ENCODE measurements at places on chromosomes 11 and 22.

DNA sequence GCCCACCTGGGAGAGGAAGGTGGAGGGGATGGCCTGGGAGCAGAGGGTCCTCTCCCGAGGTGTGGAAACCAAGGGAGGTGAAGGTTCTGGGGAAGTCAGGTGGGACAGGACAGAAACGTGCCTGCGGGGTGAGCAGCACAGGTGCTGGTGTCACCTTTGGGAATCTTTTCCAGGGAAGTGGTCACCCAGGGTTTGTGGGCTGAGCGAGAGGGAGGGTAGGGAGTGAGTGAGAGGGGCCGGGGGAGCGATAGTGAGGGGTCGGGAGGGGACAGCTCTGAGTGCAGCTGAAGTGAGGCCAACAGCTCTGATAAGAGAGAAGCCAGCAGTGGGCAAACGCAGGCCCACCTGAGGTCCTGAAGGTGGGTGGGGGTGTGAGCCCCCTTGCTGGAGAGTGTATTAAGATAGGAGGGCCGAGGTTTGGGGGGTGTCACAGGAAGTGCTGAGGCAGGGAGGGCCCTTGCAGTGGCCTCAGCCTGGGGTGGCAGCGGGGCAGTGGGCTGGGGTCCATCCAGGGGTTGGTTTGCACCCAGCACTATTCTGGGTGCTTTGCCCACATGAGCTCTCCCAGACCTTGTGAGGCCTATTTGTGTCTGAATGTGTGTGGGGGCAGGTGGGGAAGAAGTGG is 1.6 kb upstream of the SHANK3 start:
- no peak for DNase-seq

GRCh38 chr11:36390963-36391471 is 94.9 kb downstream of the PRR5L start:
- no peak for DNase-seq

DNA sequence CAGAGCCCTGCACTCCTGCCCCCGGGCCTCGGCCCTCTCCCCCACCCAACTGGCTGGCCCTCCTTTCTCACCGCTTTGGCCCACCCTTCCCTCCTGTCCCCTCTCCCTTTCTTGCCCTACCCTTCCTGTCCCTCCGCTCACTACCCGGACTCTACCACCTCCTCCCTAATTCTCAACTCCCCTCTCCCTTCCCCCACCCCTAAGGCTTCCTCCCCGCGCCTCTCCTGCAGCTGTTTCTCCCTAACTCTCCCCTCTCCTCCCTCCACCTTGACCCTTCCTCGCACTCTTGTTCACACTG is 421 bp downstream of the SLC15A3 start:
- DNase-seq = no peak

- DNase-seq = peak; percentile 51
Observed at GRCh38 chr11:34331329-34331728, 26.5 kb downstream of the ABTB2 start.

- no peak for DNase-seq
Observed at GRCh38 chr11:61551634-61552033, 29.2 kb downstream of the SYT7 start.

DNA sequence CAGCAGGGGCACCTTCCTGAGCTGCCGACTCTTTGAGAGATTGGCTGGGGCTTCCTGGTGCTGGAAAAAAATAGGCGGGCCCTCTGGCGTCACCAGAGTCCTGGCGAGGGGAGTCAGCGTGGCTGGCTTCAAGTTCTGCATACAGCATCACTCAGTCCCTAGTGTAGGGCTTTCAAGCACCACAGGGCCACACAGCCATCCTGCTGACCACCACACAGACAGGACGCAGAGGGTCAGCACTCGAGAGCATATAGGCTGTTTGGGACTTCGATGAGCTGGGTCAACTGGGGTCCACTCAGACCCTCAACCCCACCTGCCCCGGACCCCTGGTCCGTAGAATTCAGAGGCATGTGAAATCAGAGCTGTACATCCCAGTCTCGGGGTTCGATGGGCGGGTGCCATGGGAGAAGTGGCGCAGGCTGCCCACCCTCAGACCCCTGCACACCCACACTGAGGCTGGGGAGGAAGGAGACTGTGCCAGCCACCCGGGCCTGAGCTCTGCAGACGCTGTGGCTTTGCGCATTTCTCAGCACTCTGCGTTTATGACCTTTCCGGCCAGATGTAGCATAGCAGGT is 1131.9 kb downstream of the BRD1 start:
- DNase-seq = no peak

DNA sequence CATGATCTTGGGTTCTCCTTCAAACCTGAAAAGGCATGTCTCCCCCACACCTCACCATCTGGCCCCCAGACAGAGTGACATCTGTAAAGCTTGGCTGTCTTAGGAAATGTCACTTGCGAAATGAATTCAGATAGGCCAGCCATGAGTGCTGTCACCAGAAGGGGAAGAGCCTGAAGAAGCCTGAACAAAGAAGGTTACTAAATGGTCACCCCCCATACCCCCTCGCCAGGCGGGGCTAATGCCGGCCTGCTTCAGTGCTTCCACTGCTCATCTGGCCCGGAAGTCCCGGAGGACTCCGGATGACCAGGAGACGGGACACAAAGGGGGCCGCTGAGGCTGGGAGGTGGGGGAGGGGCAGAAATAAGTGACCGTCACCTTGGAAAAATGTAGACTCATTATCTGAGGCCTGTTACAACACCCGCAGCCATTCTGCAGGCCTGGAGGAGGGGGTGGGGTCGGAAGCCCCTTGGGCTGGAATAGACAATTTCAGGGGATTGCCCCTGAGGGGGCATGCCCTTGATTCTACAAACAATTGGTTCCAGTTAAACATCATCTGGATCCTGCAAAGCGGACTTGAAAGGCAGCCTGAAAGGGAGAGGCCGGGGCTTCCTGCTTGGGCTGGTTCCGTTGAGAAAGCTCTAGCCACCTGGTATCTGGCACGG is 43.2 kb downstream of the NAT10 start:
- no peak for DNase-seq

GRCh38 chr11:8757533-8757932 is 74.9 kb downstream of the RPL27A start:
- DNase-seq = no peak

DNA sequence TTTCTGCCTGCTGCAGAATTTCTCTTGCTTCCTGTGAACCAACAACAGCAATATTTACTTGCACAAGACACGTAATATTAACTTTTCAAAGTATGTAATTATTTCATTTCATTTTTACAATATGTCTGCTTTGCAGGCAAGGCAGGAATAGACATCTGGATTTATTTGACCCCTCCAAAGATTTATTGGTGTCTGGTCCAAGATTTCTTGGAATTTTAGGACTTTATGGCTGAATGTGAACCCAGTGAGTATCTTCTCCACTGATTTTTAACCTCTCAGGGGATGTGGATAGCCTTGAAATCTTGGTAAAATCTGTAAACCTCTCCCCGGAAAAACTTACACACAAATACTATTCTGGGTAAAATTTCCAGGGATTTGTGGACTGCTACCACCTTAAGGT is 61.5 kb downstream of the PKNOX2 start:
- DNase-seq = no peak

DNA sequence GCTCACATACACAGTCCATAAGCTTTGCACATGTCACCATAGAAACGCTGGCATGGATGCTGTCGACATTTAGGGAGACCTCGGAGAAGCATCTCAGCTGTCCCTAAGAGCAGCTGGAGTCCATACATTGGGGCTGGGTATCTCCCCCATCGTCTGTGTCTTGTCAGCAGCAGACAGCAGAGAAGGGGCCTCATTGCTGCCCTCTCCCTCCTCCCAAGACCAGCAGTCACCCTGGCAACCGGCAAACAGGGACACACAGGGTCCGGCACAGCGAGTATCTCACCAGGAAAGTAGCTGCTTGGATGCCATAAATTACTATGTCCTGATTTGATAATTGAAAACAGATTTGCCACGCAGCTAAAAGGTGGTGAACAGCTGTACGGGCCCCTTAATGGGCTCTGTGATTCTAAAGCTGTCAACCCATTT is 84.4 kb downstream of the CD44 start:
- no peak for DNase-seq

DNA sequence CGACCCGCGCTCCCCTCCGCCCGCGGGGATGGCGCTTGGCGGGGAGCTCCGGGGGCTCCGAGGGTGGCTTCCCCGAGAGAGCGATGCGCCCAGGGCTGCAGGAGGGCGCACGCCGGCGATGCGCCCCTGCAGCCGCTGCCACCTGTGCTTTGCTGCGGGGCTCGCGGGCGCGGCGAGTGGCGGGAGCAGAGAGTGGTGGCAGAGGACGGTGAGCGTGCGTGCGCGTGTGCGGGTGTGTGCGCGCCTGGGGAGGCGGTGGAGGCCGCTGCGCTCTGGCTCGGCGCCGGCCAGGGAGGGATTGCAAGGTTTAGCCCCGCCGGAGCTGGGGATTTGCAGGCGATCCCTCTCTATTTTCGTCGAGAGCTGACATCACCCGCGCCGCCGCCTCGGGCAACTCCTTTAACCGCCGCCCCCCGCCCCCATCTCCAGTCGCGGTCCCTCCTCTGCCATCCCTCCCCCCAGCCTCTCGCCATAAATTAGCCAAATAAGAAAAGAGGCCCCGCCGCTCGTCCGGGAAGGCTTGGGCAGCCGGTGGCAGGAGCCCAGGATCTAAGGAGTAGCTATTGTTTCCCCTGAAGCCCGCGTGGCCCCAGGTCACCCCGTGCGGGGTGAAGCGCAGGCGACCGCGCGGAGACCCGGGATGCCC is at the start of gene SLC1A2:
Gene SLC1A2, minus strand, starts transcription at position 375 of the 646 bp plus-strand sequence. CDS start 592 bp downstream, outside the sequence.
- DNase-seq = no peak

DNA sequence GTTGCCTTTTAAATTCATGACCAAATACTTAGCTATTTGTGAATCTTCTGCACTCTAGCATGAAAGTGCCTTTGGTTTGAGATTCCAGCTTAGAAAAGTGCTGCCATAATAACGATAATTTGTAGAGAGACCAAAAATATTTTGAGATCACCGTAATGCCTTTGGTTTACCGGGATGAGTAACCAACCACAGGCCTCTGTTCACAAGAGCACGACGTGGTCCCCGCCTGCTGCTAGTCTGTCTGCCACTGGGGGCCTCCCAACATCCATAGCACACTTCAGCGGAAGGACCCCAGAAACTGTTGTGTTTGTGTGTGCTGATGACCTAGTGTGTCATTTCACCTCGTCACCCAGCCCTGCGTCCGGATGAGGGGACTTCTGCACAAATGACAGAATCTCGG is 67.0 kb upstream of the RASSF10 start:
- peak; percentile 20 for DNase-seq

DNA sequence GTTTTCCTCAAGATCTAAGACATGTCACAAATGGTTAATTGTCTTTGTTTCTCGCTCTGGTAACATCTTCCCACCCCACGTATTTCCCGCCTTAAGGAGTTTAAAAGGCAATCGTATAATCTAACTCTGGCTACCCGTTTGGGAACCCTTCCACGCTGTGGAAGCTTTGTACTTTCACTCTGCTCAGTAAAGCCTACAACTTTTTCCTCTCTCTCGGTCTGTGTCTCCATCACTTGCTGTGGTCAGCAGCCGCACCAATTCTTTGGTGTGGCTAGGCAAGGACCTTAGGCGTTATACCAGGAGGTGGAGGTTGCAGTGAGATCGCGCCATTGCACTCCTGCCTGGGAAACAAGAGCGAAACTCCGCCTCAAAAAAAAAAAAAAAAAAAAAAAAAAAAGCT is 1430.1 kb downstream of the LRRC4C start:
- DNase-seq = no peak

DNA sequence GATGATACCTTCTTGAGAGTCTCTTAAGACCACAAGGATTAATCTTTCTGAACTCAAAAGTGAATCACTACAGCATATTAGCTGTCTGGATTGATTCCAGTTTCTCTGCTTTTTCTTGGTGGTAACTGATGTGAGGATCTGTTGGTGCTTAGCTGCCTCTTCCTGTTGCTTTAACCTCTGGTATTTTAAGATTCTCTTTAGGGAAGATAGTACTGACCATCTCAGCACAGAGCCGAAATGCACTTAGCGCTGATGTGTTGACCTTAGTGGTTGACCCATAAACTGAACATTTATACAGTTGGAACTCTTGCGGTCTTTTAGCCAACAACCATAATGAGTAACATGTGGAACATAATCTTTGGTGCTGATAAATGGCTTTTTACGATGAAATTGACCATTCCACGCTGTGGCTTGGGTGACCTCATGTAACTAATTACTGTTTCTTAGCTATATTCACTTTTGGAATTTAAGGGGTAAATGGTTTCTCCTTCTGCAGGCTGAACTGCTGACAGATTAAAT is 33.7 kb downstream of the APLP2 start:
- DNase-seq = peak; percentile 100

- DNase-seq = no peak
Observed at GRCh38 chr11:68040957-68041591, 2.2 kb downstream of the TCIRG1 start.

DNA sequence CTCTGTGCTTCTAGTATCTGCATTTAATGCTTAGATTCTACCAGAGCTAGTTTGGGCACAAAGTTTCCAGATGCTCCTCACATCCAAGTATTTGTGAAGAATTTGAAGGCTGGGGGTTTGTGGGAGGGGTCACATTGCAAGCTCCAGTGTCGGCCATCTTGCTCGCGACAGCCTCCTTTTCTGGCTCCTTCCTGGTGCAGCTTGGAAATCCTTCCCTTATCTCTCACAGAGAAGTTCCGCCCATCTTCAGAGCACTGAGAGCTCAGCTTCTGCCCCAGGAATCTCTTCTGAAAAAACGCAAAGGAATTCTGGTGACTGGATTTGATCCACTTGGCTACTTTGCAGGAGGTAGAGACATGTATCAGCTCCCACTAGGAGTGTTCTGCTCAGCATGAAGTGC is 497.5 kb downstream of the TBC1D22A start:
- no peak for DNase-seq

DNA sequence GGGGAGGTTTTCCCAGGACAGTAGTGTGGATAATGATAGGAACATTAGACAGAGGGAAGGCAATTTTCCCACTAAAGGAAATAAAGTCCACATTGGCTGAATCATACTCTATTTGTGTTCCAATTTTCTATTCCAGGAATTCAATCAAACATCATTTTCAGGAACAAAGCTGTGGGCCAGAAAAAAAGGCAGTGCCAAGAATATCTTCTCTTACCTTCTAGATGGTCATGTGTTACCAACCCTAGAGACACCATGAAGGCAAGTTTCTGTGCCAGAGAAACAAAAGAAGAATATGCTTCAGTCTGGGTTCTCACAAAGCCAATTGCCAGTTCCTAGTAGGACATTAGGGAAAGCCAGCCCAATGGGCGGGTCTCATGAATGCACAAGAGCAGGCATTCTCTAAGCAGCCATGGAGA is 27.5 kb downstream of the LARGE2 start:
- DNase-seq = no peak

All from amniotic epithelial cell (primary cell).